Chondrocyte (in vitro differentiated cells): ENCODE measurements at places on chromosomes 6 and 20. TPM values are rescaled to one million over a fixed set of nuclear protein-coding genes. Genes with fewer than 3 reads are reported as not detected.

DNA sequence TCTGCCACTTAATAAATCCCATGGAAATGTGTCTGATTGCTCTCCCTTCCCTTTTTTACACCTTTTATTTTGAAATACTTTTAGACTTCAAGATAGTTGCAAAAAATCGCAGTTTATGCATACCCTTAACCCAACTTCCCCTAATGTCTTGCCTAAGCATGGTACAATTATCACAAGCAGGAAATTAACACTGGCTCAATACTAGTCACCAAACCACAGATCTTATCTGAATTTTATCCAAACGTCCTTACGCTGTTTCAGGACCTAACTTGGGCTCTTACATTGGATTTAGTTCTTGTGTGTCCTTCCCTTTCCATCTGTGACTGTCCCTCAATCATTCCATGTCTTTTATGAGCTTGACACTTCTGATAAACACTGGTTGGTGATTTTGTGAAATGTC, 146.3 kb downstream of the ZNF217 start:
- DNase-seq, result no peak

- DNase-seq, result no peak
These were observed 78.6 kb downstream of the MDGA1 start for GRCh38 chr6:37618916-37619590.

GRCh38 chr20:45765307-45765875, 26.3 kb downstream of the WFDC3 start:
- DNase-seq, result no peak

GRCh38 chr6:30887901-30888815, 3.8 kb downstream of the DDR1 start:
- DNase-seq, result no peak

The TPD52L2 gene
- total RNA-seq, result 102 to 141 TPM (median 138 TPM) in 3 replicates

The MCCD1 gene
- total RNA-seq, result not detected in 3 replicates

The LY6G6D gene
- not detected in 3 replicates for total RNA-seq

DNA sequence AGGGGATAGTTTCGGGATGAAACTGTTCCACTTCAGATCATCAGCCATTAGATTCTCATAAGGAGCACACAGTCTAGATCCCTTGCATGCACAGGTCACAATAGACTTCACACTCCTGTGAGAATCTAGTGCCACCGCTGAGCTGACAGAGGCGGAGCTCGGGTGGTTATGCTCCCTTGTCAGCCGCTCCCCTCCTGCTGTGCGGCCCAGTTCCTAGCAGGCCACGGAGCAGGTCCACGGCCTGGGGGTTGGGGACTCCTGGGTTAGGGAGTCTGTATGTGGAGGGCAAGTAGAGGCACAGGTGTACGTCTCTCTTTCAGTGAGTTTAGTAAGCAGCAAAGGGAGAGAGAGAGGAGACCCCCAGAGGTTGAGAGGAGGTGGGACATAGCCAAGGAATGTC, 30.5 kb upstream of the MDFI start:
- DNase-seq, result peak; percentile 75

DNA sequence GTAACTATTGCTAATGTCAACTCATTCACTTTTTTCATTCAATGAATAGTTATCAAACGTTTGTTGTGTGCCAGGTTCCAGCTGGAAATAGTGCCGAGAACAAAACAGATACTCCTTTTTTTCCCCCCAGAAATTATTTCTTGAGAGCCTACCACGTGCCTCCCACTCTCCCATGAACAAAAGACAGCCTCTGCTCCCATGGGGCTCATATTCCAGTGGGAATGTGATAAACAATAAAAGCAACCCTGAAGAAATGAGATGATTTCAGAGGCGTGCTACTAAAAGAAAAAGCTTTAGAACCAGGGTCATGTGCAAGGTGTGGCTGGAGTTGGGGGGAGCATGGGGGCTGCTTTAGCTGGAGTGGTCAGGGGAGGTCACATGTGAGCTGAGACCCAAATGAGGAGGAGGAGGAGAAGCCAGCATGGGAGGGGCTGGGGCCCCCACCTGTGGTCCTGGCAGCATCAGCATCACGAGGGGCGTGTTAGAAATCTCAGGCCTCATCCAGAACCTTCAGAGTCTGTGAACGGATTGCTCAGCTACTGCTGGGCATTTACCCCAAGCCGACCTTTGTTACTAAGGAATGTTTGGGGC, 157.4 kb downstream of the EYA2 start:
- no peak for DNase-seq

DNA sequence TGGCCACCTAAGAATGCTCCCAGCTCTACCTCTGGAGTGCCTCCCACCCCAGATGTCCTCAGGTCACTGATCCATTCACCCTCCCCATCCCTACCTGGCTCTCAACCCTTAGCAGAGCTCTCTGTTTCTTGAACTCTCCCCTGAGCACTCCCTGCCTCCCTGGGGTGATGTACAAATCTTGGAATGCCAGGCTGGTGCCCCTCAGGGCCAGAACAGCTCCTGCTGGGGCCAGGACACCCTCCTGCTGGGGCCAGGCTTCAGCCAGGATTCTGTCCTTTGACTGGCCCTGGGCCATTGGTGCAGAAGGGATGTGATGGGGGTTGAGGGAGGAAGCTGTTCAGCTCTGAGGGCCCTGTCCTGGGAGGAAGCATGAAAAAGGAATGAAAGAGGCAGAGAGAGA, 30.0 kb downstream of the MYT1 start:
- no peak for DNase-seq

The GRM1 gene
- not detected in 3 replicates for total RNA-seq

DNA sequence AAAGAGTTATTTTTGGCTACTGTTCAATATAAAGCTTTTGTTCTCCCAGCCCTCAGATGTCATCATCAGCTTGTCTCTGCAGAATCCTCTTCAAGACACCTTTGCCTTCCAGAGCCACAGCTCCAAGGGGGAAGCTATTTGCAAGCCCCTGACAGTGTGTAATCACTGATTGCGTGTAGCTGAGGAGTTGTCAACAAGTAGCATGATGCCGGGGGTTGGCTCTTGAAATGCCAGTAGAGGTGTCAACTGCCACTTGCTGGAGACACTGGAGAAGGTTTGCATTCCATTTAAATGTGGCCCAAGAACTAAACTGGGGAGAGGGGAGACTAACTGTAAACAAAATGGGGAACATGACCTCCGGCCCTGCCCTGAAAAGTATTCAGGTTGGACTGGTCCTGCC, 44.3 kb upstream of the PDYN start:
- DNase-seq, result no peak

The RUNX2 gene
- total RNA-seq, result 12.2 to 20.4 TPM (median 14.0 TPM) in 3 replicates

DNA sequence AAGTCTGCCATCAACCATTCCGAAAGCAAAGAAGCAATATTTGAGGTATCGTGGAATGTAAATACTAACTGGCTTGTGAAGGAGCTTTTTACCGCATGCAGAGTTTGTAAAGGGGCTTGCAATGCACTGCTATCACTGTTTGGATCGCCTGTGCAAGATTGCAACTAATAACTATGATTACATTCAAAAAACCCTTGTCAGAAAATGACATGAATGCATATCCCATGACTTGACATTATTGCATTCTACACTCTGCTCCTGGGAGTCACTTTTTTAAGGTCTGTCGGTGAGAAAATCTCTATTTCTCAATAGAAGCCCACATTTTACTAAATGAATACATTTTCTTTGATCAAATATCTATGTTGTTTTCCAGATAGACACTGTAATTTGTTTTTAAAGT, 335.4 kb upstream of the SPTLC3 start:
- no peak for DNase-seq

- DNase-seq, result no peak
These were observed 11.5 kb downstream of the TMEM63B start for GRCh38 chr6:44138717-44139350.

- DNase-seq, result no peak
These were observed 112.7 kb downstream of the GJA1 start for GRCh38 chr6:121548131-121548530.

GRCh38 chr6:1215884-1216487, 95.9 kb upstream of the FOXQ1 start:
- no peak for DNase-seq

- DNase-seq, result no peak
These were observed 94.4 kb downstream of the ADGRB3 start for GRCh38 chr6:68729377-68729903.

- DNase-seq, result no peak
These were observed 136.5 kb upstream of the NUP153 start for GRCh38 chr6:17842934-17843821.

GRCh38 chr6:13425943-13426931, 61.2 kb downstream of the GFOD1 start:
- no peak for DNase-seq

DNA sequence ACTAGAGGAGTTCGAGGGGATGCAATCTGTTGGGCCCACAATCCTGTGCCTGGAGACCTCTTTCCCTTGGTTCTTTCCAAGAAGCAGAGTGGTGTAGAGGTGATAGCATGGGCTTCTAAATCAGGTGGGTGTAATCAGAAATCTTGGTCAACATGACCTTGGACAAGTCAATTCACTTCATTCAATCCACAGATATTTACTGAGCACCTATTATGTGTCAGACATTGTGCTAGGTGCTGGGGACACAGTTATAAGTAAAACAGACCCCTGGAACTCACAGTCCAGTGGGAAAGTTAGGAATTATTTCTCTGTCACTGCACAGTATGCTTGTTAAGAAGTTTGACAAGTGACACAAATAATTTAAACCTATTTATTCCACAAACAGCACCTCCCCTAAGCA, 3.3 kb upstream of the E2F1 start:
- DNase-seq, result no peak

DNA sequence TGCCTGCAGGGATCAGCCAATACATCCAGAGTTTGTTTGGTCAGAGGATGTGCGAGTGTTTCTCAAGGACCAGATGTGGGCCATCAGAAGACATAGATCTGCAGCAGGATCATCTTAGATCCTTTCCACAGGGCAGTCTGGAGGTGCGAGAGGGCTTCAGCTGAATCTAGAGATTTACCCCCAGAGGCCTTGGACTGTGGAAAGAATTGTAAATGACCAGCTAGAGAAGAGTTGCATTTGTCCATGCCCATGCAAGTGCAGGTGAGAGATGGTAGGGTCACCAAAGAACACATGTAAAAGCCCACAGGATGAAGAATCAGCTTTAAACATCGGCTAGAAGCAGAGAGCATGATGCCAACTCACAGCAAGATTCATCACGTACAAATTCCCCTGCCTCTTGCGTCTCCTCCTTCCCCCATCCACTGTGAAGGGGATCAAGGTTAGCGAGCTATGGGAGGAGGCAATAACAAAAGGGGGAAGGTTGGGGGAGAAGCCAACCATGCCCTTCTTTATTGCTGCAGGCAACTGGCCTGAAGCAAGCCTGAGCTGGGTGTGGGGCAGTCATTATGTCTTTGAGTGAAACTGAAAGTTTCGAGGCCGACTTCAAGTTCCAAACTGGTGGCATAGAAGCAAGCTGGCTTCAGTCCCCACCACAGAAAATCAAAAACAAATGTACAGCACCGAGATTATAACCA, 83.5 kb downstream of the SCML4 start:
- DNase-seq, result no peak

The KHDC1L gene
- not detected in 3 replicates for total RNA-seq

The IL17A gene
- total RNA-seq, result not detected in 3 replicates

DNA sequence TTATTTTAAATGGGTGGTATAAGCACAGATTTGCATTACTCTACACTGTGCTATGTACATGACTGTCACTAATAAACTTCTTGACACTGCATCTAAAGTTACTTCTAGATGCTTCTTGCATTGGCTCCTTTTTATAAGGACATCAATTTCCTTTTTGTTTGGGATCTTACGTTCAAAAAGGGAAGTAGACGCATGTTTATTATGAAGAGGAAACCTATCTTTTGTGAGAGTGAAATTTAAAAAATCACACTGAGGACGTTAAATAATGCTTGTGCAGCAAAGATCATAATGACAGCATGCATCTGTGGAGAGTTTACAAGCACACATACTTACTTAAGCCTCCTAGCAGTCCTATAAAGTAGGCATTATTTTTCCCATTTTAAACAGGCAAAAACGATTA, 479.5 kb downstream of the CD83 start:
- DNase-seq, result no peak

The FRS3 gene
- total RNA-seq, result 3.0 to 3.8 TPM (median 3.3 TPM) in 3 replicates

DNA sequence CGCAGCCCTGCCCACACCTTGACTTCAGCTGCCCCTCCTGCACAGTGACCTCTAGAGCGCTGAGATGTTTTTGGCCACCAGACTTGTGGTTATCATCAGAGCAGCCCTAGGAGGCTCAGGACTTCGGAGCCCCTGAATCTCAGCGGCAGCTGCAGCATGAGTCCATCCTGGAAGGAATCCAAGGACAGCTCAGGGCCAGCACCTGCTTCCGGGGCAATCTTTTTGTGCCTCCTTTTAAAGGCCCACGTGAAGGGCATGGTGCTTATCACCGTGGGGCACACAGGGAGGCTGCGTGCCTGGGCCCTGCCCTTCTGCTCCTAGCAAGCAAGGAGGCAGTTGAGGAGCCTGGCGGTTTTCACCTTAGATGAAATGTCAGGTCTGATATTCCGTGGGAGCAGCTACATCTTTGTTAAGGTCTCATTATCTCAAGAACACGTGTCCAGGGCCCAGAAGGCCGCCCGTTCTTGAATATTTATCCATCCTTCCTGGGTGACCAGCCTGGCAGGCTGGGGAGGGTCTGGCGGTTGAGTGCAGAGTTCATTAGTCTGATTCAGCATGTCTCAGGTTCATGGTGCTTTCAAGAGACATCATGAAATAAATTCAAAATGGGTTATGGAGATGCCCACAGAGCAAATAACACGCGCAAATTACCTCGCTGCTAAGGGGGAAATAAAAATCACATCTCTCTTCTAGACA, 392.4 kb downstream of the TAF4 start:
- no peak for DNase-seq

- no peak for DNase-seq
These were observed 50.7 kb upstream of the TNFRSF21 start for GRCh38 chr6:47360388-47360787.

The TMEM200A gene
- total RNA-seq, result 6.8 to 12.4 TPM (median 7.1 TPM) in 3 replicates

DNA sequence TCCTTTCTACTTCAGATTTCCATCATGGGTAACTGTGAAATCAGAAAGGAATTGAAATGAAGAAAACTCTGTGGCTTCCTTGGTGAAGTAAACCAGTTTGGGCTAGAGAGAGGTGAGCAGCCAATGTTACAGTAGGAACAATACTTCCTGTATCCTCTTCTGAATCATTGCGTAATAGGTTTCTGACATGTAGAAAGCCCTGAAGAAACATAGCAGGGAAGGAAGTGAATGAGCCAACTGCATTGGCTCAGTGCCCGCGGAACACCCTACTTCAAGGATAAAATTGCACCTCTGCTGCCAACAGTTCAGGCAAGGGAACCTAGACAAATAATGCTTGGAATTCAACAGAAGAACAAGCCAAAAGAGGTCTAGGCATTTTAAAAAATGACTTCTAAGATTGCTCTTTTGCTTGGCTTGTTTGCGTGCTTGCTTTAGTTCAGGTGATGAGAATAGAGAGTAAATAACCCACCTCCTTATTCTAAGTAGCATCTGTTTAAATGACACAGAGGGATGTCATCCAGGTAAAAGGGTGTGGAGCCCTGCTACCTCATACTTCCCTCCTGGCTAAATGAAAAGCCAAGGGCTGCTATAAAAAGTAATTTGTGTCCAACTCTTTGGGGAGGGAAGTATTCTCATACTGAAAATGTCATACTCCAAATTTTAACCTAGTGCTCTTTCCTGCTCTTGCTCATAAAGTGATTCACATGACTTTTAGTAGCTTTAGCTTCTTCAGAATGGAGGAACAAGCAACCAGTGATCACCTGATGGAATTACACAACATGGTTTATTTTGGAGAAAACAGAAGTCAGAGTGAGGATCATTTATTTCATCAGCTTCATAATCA, 30.0 kb upstream of the AKIRIN2 start:
- DNase-seq, result no peak
